Forelimb muscle (tissue), 1 donor: ENCODE measurements at places on chromosomes 1 and 21. TPM values are rescaled to one million over a fixed set of nuclear protein-coding genes. Genes with fewer than 3 reads are reported as not detected.

- DNase-seq, result no peak
These were observed 24.2 kb upstream of the EYA3 start for GRCh38 chr1:28112388-28113241.

GRCh38 chr1:175863299-175864050 lies 120.1 kb upstream of the TNR start:
- DNase-seq, result no peak

GRCh38 chr1:234243521-234244260 lies 129.6 kb upstream of the COA6 start:
- no peak for DNase-seq

QSOX1 gene
- polyA plus RNA-seq, result 21.0 TPM

NLRP3 gene
- polyA plus RNA-seq, result 0.66 TPM
